ENCODE measurements at places on chromosomes 2 and 18. TPM values are rescaled to one million over a fixed set of nuclear protein-coding genes. Genes with fewer than 3 reads are reported as not detected.

VWC2L gene
- total RNA-seq, result not detected

EPB41L3 gene
- total RNA-seq, result 43.0 TPM

R3HDM1 gene
- 32.1 TPM for total RNA-seq

GRCh38 chr2:212109792-212110680, 428.6 kb downstream of the ERBB4 start:
- DNase-seq, result no peak

ABCG5 gene
- total RNA-seq, result not detected

Data from ureter (tissue), 1 donor.